ENCODE measurements at places on chromosomes 12 and 14.

DNA sequence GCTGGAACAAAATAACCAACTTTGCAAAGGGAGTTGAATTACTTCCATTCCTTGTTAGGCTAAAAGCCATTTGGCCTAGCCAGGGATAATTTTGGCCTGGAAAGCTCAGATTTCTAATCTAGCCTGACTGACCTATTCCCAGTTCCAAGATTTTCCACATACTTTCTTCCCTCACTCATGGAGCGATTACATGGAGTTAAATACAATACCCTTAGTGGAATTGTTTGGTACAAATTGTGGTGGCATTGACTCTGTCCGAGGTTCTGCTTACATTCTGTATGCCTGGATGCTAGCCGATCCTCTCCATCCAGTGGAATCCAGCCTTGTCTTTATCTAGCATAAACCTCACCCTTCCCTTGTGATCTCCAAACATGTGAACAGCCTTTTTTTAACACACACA lies 965.1 kb downstream of the DIO2 start:
- no peak overlapping the region for H3K4me3 ChIP-seq
- no peaks in the 10 kb centered on the region for H3K27me3 ChIP-seq
- H3K36me3 ChIP-seq, result no peaks in the 10 kb centered on the region
- H3K27ac ChIP-seq, result no peak overlapping the region
- peaks cover 5% of the 10 kb centered on the region for H3K4me1 ChIP-seq

GRCh38 chr14:103994535-103995184 lies 52.3 kb upstream of the RD3L start:
- no peaks in the 10 kb centered on the region for H3K27me3 ChIP-seq
- H3K27ac ChIP-seq, result no peak overlapping the region
- DNase-seq, result no peak
- H3K36me3 ChIP-seq, result no peaks in the 10 kb centered on the region

GRCh38 chr12:110382683-110383082 lies 20.8 kb downstream of the ANAPC7 start:
- DNase-seq, result no peak
- no peaks in the 10 kb centered on the region for H3K4me1 ChIP-seq
- no peak overlapping the region for H3K27ac ChIP-seq

- no peak overlapping the region for H3K4me3 ChIP-seq
- H3K27ac ChIP-seq, result no peak overlapping the region
- DNase-seq, result no peak
- peaks cover 17% of the 10 kb centered on the region for H3K27me3 ChIP-seq
- H3K36me3 ChIP-seq, result no peaks in the 10 kb centered on the region
These were observed 1.4 kb upstream of the PTPRO start for GRCh38 chr12:15320881-15321280.

DNA sequence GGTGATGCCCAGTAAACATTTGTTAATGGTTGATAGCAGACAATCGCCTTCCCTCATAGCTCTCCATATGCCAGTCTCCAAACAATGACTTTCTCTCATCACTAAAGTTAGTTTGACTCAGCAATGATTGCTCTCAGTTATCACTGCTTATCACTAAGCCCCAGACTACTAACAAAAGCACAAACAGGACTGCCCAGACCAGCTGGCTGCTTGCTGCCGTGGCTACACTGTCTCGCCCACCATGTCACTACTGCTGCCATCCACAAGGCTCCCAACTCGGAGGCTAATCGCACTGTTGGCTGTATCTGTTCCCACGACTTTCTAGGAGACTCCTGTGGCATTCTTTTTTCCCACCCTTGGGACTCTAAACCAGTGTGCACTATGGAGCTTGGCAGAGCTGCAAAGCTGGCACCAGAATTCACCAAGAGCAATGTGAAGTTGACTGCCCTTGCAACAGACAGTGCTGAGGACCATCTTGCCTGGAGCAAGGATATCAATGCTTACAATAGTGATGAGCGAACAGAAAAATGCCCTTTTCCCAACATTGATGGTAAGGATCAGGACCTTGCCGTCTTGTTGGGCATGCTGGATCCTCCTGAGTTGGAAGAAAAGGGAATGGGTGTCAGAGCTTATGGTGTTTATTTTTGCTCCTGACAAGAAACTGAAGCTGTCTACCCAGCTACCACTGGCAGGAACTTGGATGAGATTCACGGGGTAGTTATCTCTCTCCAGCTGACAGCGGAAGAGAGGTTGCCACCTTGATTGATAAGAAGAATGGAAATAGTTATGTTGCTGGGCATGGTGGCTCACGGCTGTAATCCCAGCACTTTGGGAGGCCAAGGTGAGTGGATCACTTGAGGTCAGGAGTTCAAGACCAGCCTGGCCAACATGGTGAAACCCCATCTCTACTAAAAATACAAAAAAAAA lies 27.1 kb upstream of the NR2C1 start:
- H3K27ac ChIP-seq, result no peak overlapping the region
- peaks cover 43% of the 10 kb centered on the region for H3K36me3 ChIP-seq
- H3K4me1 ChIP-seq, result peaks cover 6% of the 10 kb centered on the region

DNA sequence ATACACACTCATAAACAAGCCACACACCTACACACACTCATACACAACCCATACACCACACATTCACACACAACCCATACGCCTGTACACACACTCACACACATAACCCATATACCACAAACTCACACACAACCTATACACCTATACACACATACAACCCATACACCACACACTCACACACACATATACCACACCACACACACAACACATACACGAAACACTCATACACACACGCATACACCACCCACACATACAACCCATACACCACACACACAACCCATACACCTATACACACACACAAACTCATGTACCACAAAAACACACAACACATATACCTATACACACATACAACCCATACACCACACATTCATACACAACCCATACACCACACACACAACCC lies 164.3 kb downstream of the TMEM121 start:
- DNase-seq, result no peak
- no peak overlapping the region for H3K4me3 ChIP-seq
- H3K4me1 ChIP-seq, result no peaks in the 10 kb centered on the region
- H3K27me3 ChIP-seq, result no peaks in the 10 kb centered on the region
- H3K36me3 ChIP-seq, result no peaks in the 10 kb centered on the region

Data from sigmoid colon (tissue), 7 donors.